CD14-positive monocyte (primary cell): ENCODE measurements at places on chromosomes 6 and 20. TPM values are rescaled to one million over a fixed set of nuclear protein-coding genes. Genes with fewer than 3 reads are reported as not detected.

Gene TFAP2D
- polyA plus RNA-seq: not detected in 2 replicates

Gene ARMH2
- not detected for polyA plus RNA-seq

Gene COL19A1
- not detected in 2 replicates for polyA plus RNA-seq

Gene PDYN
- not detected for polyA plus RNA-seq

DNA sequence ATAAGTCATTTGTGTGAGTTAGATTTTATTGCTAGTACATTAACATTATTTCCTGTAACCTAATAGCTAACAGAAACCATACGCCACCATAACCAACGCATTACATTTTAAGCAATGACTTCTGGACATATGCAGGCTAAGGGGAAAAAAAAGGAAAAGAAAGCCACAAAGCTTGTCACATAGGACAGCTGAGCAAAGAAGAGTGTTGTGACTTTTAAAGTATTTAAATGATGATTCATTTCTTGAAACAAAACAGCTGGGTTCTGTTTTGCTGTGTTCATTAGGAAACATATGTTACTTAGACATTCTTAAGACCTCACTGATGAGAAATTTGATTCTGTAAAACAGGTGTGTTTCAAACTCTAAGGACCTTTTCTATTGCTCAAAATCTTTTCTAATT lies 171.4 kb downstream of the COL9A1 start:
- DNase-seq: no peak

DNA sequence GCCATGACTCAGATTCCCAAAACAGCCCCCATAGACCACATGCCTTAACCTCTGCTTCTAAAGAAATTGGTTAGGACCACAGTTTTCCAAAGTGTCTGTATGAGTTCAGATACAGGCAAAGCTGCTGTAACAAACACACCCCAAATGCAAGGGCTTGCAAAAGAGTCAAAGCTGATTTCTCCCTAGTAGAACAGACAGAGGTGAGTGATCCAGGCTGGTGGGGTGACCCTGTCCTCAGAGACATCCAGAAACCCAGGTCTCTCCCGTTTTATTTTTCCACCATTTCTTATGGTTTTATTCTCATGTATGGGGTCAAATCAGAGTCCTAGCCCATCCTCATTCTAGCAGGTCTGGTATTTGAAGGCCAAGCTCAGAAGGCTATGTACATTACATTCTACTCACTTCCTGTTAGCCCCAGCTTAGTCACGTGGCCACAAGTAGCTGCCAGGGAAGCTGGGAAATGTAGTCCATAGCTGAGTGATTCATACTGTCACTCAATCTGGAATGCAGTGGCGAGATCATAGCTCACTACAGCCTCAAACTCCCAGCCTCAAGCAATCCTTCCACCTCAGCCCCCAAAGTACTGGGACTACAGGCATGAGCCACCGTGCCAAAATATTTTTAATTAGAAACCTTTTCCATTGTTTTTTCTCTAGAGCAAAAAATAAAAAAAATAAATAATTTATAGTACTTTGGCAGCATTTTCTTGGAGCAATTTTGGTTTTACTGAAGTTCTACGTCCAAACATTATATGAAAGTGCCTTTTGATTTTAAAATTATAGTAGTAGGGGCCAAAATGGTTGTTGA lies 175.2 kb downstream of the ZMYND8 start:
- DNase-seq: peak; percentile 78

DNA sequence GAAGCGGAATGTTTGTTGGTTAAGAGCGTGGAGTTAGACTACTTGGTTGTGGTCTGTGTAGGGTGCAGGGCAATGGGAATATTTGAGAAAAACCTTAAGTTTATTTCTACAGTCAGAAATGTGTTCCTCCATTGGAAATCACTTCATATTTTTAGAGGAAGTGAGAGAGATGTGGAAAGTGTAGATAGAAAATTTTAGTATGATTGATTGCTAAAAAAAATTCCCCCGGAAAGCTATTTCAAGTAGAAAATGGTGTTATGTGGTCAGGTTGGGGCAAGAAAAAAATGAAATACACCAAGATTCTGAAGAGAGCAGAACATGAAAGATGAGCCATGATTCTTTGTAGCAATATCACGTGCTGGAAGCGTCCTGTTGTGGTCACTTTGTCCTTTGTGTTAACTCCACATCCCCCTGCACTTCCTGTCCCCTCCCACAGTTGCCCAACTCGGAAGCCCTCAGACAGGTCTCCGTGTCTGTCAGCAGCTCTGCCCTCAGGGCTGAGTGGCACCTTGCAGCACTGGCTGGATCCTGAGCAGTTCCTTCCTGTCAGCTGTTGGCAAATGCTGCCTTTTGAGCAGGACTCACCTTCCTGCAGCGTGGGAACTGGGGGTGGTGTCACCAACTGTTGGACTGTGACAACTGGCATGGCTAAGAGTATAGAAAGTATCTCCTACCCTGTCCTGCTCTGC lies 137.5 kb upstream of the SLC24A3 start:
- peak; percentile 66 for DNase-seq

GRCh38 chr20:16125816-16126215 lies 447.4 kb downstream of the KIF16B start:
- no peak for DNase-seq

GRCh38 chr6:167129562-167129961 lies 6.7 kb downstream of the CCR6 start:
- no peak for DNase-seq

Gene BEND3
- polyA plus RNA-seq: 0.51 and 0.52 TPM in 2 replicates

DNA sequence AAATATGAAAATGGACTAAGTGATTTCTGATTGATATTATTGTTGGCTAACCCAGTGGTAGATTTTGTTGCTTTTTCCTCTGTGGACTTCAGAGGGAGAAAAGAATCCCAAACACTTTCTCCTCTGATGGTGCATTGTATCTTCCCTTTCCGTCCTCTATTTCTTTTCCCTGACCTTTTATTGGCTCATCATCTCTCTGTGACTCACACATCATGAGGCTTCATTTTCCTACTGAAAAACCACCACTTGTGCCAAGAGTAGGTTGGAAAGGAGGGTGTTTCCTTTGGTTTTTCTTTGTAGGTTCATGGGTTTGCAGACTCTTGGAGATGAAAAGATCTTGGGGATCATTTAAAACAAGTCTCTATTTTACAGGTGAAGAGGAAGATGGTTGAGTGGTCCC lies 311.7 kb upstream of the JAG1 start:
- DNase-seq: no peak

Gene ELOVL4
- polyA plus RNA-seq: not detected

DNA sequence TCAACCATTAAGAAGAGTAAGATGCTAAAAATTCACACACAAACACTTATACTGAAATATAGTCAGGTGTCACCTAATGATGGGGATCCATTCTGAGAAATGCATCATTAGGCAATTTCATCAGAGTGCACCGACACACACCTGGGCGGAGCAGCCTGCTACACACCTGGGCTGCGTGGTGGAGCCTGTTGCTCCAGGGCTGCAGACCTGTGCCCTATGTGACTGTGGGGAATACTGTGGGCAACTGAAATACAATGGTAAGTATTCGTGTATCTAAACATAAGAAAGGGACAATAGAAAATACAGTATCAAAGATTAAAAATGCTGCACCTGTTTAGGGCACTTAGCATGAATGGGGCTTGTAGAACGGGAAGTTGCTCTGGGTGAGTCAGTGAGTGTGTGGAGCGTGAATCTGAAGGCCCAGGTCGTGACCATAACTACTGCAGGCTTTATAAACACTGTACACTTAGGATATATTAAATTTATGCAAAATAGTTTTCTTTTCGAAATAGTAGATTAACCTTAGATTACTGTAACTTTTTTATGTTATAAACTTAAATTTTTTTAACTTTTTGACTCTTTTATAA lies 124.4 kb upstream of the AFDN start:
- DNase-seq: peak; percentile 56

DNA sequence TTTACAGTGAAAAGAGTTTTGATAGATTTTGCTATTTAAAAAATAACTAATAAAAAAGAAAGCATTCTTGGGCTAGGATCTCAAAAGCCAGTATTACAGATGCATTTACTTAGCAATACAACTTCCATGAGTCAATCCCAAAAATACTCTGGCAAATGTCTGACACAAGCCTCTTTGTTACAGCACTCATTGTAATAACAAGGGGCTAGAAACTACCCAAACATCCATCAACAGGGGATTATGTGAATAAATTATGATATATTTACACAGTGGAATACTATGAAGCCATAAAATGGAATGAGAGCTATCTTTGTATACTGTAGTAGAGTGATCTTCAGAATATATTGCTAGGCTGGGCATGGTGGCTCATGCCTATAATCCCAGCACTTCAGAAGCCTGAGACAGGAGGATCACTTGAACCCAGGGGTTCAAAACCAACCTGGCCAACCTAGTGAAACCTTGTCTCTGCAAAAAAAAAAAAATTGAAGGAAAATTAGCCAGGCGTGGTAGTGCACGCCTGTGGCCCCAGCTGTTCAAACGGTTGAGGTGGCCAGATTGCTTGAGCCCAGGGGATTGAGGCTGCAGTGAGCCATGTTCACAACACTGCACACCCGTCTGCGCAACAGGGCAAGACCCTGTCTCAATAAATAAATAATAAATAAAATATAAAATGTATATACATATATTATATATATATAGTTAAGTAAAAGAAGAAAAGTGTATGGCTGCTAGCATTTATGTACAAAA lies 34.7 kb upstream of the TOP1 start:
- DNase-seq: no peak
